Muscle of arm (tissue), 14 donors: ENCODE measurements at places on chromosomes 4 and X. TPM values are rescaled to one million over a fixed set of nuclear protein-coding genes. Genes with fewer than 3 reads are reported as not detected.

TEX13C gene
- polyA plus RNA-seq, result not detected

DCUN1D4 gene
- 29.1 TPM for polyA plus RNA-seq

CT47B1 gene
- not detected for polyA plus RNA-seq

- DNase-seq, result no peak
Measured at GRCh38 chrX:114774691-114775090, 190.8 kb downstream of the HTR2C start.

DNA sequence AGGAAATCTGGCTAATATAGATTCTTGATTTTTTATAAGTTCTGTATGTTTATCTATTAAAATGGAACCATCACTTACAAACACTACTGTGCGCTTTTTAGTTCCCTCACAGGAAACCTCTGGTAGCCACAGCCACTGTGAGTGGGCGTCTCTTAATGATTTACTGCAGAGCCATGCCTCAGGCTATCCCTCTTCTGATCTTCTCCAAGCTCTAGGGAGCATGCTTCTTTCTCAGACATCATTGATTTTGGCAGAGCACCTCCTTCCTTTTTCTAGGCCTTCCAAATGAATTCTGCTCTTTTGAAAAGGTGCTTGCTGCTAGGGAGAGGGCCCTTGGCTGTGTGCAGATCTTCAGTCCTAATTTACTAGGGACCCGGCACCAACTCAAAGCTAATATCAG, 61.1 kb upstream of the STS start:
- no peak for DNase-seq
